ENCODE measurements at places on chromosomes 6 and 20.
A peak's percentile ranks its signal among the peaks of the same experiment; 100 is the strongest.

DNA sequence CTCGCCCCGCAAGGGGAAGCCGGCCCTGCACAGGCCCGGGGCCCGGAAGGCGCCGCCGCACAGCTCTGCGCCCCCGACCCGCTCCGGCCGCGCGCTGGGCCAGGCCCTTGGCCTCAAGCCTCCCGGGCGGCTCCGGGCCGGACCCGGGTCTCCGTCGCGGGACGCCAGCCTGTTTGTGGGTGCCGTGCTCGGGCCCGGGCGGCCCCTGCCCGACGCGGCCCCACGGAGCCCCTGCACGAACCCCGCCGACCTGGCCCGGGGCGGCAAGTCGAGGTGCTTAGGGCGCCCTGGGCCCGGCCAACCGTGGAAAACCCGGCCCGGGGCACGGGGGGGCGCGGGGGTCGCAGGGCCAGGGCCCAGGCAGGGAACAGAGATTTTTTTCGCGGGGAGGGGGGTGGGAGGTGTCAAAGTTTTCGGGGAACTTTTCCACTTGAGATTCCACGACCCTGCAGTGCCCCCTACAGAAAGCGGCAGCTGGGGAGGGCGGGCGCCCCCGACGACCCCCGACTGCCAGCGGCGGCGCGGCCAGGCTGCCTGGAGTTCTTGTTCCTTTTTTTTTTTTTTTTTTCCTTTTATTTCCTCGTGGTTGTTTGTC, 805 bp upstream of the STX16 start:
- DNase-seq = peak; percentile 66

DNA sequence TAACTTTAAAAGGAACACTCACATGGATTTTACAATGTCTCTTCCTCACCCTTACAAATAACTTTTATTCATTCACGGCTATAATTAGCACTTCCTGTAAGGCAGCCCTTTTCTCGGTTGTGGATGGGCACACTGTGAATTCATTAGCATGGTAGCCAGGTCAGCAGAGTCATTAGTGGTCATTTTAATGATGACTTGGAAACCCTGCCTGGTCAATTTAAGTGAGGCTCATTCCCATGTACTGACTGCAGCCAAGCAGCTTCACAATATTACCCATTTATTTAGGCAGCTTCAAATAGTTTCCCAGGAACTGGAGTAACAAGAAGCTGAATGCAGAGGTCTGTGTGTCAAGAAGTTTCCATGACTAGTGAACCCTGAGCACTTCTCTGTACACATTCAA, 248.8 kb downstream of the KHDC1L start:
- no peak for DNase-seq

DNA sequence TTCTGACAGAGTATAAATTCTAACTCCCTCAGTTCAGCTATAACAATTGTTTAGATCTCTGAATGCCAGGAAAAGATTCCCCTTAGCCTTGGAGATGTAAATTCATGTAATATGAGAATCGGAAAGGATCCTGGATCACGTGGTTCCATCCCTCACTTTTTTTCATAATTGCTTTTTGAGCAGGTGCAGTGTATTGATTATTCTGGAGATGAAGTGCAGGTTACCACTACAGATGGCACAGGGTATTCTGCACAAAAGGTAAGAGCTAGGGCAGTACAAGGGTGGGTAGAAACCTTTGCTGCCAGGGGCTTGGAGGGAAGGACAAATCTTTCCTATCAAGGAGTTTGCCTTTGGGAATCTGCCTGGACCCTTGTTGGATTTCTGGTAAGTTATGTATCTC, 52.7 kb downstream of the KDM1B start:
- DNase-seq = no peak

GRCh38 chr20:11195169-11195568, 521.4 kb upstream of the JAG1 start:
- no peak for DNase-seq

GRCh38 chr6:149939909-149940671, 1.7 kb upstream of the ULBP2 start:
- DNase-seq = peak; percentile 42

GRCh38 chr6:139152892-139153271, 18.0 kb downstream of the HECA start:
- DNase-seq = no peak

GRCh38 chr6:141165002-141165665, 967.6 kb upstream of the GJE1 start:
- no peak for DNase-seq

- no peak for DNase-seq
These were observed 5.1 kb downstream of the SPINT3 start for GRCh38 chr20:45510242-45510862.

- no peak for DNase-seq
These were observed 51.9 kb downstream of the ILRUN start for GRCh38 chr6:34644716-34645115.

GRCh38 chr6:34324738-34325444, 67.6 kb downstream of the NUDT3 start:
- no peak for DNase-seq

DNA sequence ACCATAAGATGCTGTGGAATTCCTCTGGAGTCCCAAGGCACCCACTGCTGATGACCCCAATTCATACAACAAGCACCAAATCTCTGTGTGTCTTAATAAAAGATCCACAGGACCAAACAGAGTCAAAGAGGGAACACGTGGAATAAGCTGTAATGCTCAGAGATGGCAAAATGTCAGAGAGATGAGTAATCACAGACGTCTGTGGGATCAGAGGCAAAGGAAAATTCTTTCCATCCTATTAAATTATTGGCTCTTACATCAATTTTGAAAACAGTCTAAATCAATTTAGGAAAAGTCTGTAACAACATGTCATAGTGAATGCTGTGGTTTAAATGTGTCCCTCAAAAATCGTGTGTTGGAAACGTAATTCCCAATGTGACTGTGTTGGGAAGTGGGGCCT, 17.5 kb upstream of the SAMD3 start:
- DNase-seq = no peak

DNA sequence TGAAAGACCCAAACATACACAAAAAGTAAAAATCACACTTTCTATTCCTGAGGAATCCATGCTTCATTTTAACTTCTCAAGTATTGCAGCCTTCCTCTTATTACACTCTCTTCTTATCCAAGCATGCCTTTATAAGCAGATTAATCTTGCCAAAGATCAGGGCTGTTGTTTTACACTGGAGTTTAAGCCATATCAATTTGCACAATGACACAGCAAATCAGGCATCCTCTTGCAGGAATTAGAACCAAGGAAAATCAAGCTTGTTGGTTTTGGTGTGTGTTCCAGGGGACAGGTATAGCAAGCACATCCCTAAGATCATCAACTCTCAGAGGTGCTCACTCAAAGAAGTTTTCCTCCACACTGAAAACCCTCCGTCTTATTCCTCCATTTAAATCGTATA, 69.5 kb downstream of the CYP39A1 start:
- no peak for DNase-seq

GRCh38 chr6:163883984-163884383, 469.5 kb downstream of the QKI start:
- DNase-seq = no peak

DNA sequence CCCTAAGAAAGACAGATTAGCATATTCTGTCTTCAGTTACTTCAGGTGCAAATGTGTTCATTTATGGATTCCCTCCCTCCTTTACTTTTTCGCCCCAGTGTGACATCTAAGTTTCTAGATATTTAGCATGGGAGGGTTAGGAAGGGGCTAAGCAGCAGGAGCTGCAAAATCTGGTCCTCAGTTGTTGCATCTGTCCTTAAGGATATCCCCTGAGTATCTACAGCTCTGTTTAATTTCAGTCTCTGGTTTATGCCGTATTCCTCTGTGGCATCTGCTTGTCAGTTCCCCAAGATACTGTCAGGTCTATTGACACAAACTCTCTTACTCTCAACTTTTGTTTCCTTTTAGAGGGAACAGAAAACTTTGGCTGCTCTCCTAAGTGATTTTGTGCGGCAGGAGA, 754.6 kb upstream of the MAP3K7 start:
- DNase-seq = no peak

DNA sequence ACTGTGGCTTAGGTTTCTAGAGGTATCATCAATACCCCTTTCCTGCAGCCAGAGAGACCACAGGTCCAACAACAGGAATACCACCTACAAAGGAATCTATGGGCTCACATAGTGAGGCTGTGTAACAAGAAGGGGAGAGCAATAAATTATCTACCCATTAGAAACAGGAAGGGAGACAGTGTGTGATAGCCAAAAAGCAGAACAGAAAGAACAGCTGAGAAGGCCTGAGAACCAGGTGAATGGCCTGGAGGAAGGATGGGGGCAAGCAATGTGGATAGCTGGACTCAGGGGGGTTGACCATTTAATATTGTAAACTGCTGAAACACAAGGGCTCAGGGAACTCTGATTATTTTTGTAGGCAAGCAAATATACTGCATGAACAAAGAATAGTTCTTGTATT, 628.2 kb downstream of the COL12A1 start:
- no peak for DNase-seq

DNA sequence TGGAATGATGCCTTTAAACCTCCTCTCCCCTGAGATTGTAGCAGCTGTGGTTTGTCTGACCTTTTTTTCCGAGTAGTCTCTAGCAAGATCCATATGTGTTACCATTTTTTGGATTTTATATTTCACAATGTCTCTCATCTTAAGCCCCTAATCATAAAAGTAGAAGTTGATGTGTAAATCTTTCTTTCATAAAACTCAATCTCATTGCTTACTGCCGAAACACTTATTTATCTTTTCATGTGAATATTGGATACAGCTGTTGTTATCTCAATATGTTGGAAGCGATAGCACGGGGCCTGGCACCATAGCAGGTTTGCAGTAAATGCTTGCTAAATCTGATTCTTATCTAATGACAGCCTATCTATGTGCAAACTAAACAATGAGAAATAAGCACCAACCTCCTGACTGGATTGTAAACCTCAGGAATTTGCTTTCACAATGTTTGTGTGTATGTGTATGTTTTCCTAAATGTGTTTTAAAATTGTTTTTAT, 14.2 kb downstream of the SMPDL3A start:
- no peak for DNase-seq

DNA sequence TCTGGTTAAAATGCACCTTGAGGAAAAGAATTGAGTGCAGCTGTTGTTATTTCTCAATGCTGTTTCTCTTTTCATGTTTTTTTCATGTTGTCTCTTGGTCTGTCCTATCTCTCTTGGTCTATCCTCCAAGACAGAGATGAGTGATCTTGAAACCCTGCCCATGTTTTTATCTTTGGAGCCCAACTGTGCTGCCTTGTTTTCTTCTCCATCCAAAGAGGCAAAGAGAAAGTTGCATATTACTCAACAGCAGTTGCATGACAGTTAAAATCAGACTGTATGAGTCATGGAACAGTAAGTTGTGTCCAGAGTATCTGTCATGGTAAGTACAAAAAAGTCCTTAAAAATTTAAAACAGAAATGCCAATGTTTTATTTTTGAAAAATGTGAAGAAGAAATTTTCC, 26.2 kb downstream of the BCAS1 start:
- no peak for DNase-seq

Data from B cell (primary cell).